ENCODE measurements at places on chromosomes 12 and 14. TPM values are rescaled to one million over a fixed set of nuclear protein-coding genes. Genes with fewer than 3 reads are reported as not detected.

DNA sequence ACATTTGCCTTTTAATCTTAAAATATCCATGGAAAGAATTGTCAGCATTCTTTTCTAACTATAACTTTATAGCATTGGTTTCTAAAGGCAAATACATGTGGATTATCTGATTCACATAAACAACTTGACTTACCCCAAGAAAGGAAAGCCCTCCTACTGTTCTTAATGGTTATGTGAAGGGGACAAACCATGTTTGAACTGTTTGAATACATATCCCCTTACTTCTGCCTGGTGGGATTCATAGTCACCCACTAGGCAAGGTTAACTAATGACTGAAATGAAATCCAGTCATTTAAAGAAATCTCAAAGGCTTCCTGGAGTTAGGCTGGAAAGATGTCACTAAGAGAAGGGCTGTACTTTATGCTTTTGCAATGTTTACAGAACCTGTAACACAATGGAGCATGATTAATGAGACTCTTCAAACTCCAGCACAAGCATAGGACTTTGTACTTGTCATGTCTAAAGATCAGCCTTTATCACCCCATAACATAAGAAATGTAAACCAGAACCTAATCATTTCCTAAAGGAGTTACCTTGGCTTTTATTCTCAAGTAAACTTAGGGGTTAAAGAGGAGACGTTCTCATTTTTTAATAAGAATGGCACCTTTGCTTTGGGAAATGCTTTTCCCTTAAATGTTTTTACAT is 10.2 kb upstream of the FLRT2 start:
- no peak for DNase-seq

DNA sequence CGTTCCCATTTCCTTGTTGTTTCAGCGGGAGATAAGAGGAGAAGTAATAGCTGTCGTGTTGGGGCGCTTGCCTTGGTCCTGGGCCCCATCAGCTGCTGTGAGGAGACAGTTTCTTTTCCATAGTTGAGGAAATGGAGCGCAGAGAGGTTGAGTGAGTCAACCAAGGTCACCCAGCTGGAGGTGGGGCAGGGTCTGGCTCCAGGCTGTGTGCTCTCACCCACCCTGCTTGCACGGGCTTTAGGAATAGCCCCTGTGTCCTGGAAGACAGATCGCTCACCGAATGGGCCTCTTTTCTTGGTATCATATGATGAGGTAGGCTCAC is 165.7 kb upstream of the RTL1 start:
- no peak for DNase-seq

GRCh38 chr12:44358636-44359035 is 517.5 kb downstream of the NELL2 start:
- DNase-seq = no peak

GRCh38 chr12:19572920-19573558 is 133.7 kb downstream of the AEBP2 start:
- peak; percentile 41 for DNase-seq

DNA sequence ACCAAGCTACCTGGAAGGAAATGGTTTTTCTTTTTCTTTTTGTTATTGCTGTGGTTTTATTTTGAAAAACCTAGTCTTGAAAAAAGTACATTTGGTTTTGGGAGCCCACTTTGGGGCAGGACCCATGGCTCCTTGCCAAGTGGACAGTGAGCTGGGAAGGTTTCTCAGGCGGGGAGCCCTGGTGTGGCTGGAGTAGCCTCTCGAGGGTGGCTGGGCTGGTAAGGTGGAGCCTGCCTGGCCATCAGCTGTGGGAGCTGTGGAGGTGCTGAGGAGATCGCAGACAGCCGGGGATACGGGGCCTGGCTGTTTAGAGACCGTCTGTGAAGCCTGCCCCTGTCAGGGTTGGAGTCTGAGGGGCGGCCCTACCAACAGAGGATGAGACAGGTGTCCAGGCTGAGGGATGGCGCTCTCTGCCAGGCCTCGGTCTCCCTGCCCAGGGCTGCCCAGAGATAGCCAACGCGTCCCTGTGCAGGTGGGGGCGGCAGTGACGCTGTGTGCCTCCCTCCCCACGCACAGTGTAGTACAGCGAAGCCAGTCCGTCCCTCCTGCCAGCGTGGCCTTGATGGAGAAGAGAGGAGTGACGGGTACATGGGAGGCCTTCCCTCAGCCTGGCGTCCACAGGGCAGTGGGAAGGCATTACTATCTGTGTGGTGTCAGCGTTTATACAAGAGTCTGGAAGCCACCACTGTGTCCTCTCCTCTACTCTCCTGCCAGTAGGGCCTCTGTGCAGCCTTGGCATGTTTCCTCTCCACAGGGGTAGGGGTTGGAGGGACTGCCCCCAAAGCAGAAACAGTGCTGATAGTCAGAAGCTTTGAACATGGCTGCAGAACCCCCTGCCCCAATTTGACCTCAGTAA is 5.9 kb downstream of the RIN3 start:
- DNase-seq = no peak

FGF6 gene
- total RNA-seq = not detected

DNA sequence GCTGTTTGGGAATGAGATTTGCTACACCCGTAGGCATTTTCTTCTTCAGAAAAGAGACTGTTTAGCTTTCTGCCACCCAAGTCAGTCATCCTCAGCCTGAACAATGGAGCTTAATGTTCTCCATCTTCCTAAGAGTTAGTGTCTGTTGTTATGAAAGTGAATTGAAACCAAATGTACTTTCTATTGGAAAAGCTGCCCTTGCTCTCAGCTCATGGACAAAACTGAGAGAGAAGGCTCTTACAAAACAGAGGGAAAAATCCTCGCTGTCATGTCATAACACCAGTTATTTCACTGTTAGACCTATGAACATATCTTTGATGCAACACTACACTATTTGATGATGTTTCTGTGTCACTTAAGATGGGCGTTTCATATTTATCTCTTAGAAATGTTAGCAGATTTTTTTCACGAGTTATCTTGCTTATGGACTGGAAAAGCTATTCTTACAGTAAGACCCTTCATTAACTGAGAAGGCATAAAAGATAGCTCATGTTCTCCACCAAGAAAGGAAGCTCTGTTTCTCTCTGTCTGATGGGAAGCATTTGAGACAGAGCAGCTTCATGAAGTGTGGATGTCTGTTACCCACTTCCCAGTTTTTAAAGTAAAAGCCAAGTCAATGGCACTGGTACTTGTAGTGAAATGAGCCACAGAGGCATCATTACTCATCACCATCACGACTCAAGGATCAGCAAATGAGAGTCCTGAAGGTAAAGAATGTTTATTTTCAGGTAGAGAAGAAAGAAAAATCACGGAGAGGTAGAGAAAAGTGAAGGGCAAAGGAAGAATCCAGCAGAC is 483.9 kb downstream of the ZFP36L1 start:
- DNase-seq = no peak

COX8C gene
- not detected for total RNA-seq

DNA sequence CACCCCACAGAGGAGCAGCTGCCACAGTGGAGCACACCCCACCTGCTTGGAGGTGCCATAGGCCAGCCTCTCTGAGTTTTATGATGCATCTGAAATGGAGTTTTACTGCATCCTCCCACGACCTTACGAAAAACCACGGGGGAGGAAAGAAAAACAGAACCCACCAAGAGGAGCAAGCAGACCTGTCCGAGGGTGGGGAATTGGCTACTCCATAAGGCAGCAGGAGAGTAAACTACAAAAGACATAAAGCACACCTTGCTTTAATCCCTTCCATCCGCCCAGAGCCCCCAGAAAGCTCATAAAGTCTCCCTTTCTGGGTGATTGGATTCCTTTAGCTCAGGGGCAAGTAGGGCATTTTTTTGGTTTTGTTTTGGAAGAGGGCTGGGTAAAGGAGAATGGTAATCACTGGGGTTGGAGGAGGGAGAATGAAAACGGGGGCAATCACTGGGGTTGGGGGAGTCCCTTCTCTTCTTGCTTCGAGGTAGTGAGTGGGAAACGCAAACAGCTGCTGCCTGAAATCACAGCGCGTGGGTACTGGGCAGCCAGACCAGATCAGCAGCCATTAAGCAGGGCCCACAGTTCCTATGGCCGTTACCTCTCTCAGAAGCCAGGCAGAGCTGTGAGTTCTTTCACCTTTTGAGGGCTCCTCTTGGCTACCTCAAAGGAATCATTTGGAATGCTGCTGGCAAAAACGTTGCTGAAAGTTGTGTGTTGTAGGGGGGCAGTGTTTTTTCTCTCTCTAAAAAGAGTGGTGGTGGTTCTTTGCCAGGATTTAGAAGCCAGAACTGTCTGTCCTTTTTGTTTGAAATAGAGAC is 433.6 kb downstream of the ZFP36L1 start:
- DNase-seq = no peak

SLC17A8 gene
- total RNA-seq = not detected

GRCh38 chr12:19120795-19121194 is 8.7 kb upstream of the PLEKHA5 start:
- DNase-seq = no peak

ITGB7 gene
- total RNA-seq = 3.3 TPM

ACSM4 gene
- not detected for total RNA-seq

GRCh38 chr12:131909752-131910219 is 15.4 kb downstream of the ULK1 start:
- DNase-seq = no peak

CIROP gene
- not detected for total RNA-seq

DNA sequence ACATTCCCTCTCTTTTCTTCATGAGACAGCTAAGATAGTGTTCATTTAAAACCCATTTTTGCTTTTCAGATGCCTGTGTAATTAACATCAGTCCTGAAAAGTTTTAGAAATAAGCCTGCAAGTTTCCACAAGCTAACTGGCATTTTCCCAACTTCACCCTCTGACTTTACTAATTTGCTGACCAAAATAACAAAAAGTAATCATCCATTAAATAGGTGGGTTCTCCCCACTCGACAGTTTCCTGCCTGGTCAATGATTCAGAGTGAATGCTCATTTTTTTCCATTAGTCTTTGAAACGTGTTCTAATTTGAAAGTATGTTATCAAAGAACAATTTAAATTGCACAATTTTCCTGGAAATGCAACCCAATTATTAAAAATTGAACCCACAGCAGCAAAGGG is 23.6 kb downstream of the NELL2 start:
- no peak for DNase-seq

SIX4 gene
- total RNA-seq = 35.7 TPM

KRT77 gene
- not detected for total RNA-seq

GRCh38 chr12:108592033-108592909 is 5.6 kb downstream of the TMEM119 start:
- DNase-seq = no peak

FGF23 gene
- not detected for total RNA-seq

DNA sequence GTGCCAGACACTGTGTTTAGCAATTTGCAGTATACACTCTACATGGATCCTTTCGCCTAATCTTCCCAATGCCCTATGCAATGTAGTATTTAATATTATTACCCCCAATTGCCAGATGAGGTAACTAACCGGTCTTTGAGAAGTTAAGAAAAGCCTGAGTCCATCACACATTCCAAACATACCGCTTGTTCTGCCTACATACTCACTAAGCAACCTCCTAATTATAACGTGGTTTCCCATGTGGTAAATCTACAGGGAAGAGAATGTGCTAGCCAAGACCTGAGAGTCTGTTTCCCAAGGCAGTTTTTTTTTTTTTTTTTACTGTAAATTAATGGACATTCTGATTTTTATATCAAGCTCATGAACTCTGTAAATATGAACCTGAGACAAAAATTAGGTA is 37.2 kb downstream of the ATP2B1 start:
- no peak for DNase-seq

DNA sequence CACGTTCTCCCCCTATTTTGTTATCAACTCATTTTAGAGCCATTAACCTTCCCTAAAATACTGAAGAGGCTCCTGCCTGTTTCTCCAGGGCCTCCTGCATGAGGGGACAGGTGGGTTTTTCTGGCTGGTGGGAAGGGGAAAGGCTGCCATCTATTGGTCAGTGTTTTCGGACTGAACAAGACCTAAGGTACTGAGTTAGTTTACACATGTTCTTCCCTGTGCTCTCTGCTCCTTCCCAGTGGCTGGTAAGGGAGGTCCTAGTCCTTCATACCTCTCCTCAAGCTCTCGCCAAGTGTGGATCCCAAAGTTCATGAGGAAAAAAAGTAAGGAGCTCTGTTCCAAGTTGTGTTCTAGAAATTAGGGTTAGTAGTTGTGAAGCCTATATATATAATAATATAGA is 357.5 kb downstream of the FSCB start:
- no peak for DNase-seq

DNA sequence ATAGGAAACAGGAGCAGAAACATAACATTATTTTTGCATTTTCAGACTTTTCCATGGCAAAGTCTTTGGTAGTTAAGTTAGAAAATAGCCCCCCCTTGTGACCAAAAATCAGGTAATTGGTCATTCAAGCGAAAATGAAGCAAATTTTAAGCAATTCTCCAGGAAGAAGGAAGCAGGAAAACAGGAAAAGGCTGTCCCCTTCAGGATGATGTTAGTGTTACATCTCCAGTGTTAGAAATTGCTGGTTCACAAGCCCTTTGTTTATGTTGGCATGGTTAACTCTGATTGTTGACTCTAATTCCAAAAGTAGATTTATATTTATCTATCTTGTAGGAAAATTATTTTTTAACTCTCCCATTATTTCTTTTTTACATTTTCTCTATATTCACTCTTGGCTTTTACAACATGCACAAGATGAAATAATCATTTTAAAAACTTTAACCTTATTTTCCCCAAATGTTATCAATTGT is 18.8 kb upstream of the GAS2L3 start:
- DNase-seq = peak; percentile 25

GRCh38 chr14:20631023-20631879 is 10.2 kb downstream of the OR6S1 start:
- DNase-seq = peak; percentile 54

DNA sequence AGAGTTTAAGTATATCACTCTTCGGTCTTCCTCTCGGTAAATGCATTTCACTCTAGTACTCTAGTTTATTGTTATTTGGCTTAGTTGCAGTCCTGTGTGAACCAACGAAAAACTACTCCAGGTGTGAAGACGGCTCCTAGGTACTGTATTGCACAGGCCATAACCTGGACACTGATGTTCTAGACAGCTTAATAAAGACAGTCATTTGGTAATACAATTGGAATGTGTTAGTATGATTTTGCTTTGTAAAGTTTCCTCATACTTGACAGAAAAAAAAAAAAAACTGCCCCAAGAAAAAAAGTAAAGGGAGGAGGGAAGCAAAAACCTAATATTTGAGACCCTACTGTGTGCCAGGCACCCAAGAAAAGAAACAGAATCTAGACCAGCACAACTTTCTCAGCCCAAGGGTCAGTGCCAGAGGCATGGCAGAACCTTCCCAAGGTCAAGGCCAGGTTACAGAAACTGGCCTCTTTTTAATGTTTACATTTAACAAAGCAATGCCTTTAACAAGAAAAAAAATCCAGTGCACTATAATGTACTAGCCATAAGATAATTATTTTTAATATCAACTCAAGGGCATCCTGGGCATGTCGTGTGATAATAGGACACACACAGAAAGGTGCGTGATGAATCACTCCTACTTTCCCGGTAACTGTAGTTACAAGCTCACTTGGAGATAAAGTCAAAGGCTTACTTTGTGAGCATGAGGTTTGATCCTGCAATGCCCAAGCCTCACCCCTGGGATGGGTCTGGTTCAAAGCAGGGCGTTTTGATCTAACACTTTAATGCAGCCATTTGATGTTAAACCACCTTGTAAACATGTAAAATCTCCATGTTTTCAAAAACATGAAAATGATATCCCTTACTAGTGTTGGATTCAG is 110.6 kb downstream of the BMP4 start:
- DNase-seq = peak; percentile 20

GRCh38 chr14:23452237-23452636 is 16.8 kb upstream of the MYH7 start:
- DNase-seq = no peak

- peak; percentile 39 for DNase-seq
Measured at GRCh38 chr12:106246891-106247673, 738 bp downstream of the CKAP4 start.

DBX2 gene
- not detected for total RNA-seq

GABARAPL1 gene
- 85.6 TPM for total RNA-seq
